LHCN-M2 (cell line): ENCODE measurements at places on chromosomes 3 and 15. TPM values are rescaled to one million over a fixed set of nuclear protein-coding genes. Genes with fewer than 3 reads are reported as not detected.

The CELF6 gene
- total RNA-seq, result 0.38 and 0.46 TPM in 2 replicates

DNA sequence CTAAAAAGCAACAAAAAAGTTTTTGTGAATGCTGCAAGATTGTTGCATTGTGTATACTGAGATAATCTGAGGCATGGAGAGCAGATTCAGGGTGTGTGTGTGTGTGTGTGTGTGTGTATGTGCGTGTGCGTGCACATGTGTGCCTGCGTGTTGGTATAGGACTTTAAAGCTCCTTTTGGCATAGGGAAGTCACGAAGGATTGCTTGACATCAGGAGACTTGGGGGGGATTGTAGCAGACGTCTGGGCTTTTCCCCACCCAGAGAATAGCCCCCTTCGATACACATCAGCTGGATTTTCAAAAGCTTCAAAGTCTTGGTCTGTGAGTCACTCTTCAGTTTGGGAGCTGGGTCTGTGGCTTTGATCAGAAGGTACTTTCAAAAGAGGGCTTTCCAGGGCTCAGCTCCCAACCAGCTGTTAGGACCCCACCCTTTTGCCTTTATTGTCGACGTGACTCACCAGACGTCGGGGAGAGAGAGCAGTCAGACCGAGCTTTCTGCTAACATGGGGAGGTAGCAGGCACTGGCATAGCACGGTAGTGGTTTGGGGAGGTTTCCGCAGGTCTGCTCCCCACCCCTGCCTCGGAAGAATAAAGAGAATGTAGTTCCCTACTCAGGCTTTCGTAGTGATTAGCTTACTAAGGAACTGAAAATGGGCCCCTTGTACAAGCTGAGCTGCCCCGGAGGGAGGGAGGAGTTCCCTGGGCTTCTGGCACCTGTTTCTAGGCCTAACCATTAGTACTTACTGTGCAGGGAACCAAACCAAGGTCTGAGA lies 4.7 kb downstream of the BHLHE40 start:
- DNase-seq, result peak; percentile 98

- no peak for DNase-seq
Measured at GRCh38 chr3:39361252-39361927, 21.8 kb upstream of the SLC25A38 start.

DNA sequence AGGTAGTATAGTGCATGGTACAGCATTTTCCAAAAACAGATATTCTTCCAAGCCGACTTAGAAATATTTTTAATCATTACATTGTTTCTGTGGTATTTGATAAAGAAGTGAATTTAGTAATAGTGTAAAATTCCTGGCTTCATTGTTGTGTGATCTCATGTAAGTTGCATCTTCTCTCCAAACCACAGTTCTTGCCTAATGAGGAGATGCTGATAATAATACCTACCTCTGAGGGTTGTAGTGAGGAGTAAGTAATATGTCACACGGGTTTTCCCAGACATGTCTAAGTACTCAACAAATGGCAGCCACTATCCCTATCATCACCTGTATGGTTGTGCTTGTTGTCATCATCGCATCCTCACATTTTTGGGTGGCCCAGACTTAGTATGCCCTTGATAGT lies 167.3 kb downstream of the SLCO3A1 start:
- no peak for DNase-seq

DNA sequence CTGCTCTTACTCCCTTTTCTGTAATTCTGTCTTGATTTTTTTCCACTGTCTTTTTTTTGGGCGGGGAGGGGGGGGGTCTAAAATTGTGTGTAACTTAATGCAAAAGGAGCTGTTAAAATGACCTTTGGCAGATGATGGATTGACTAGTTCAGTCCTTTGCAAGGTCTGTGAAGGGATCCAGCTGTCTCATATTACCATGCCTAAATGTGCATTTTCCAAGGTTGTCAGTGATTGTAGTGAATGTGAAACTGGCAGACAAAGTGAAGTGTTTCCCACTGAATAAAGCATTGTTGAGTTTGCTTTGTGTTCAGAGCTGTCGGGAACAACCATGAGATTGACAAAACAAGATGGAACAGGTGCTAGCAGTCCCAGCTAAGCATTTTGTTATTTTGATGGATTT lies 110.1 kb upstream of the SKOR1 start:
- DNase-seq, result peak; percentile 87

DNA sequence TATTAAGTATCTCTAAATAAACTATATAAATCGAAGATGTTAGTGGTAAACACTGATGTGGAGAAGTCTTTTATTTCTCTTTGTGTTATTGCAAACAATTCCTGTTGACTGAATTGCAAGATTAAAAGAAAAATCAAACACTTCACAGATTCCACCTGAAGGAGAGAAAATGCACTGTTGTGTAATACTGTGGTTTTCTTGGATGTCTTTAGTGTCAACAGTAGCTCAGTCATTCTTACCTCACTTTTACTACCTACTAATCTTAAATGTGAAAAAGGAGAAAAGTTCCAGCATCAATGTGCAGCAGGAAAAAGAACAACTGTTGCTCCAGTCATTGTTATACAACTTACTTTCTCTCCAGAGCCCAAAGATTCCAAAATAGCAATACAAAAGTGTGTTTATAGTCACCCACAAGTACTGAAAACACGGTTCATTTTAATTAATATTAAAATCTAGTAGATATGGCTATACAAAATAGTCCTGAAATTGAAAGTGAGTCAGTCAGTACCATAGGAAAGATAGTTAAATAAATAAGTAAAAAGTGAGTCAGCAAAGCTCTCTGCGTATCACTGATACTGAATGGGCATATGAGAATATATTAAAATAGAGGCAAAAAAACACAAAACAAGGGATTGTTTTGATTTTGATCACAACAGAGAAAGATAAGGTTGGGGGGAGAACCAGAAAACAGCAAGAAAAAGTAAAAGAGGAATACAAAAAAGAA lies 90.5 kb upstream of the CSPG5 start:
- peak; percentile 38 for DNase-seq

DNA sequence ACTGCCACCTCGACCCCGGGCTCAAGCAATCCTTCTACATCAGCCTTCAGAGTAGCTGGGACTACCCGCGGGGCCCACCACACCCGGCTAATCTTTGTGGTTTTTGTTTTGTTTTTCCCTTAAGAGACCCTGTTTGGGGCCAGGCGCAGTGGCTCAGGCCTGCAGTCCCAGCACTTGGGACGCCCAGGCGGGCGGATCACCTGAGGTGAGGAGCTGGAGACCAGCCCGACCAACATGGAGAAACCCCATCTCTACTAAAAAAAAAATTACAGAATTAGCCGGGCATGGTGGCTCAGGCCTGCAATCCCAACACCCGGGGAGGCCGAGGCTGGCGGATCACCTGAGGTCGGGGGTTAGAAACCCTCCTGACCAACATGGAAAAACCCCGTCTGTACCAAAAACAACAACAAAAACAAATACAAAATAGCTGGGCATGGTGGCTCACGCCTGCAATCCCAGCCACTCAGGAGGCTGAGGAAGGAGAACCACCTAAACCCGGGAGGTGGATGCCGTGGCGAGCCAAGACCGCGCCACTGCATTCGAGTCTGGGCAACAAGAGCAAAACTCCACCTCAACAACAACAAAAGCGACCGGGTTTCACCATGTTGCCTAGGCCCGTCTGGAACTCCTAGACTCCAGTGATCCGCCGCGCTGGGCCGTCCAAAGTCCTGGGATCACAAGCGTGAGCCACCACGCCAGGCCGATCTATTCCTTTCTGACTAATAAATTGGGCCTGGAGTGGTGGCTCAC lies 8.1 kb upstream of the FAN1 start:
- DNase-seq, result no peak

The C3orf62 gene
- total RNA-seq, result 0.71 and 1.3 TPM in 2 replicates

DNA sequence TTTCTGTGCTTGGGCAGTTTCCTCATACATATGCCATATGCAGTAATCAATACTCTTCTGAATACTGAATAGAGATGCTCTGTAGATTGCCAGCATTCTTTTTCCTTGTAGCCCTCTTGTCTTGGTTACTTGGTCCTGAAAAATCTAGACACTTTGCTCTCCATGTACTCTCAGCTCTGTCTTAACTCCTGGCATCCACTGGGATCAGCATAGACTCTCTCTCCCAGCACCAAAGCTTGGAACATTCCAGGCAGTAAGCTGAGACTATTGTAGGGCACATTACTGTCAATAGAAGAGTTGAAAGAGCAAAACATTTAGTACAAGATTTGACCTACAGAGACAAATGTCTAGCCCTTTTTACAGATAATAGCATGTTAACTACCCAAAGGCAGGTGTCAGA lies 1100.3 kb downstream of the TBL1XR1 start:
- no peak for DNase-seq

The DPPA4 gene
- total RNA-seq, result 0.06 and 0.13 TPM in 2 replicates

The CSPG4 gene
- 16.4 and 21.0 TPM in 2 replicates for total RNA-seq

DNA sequence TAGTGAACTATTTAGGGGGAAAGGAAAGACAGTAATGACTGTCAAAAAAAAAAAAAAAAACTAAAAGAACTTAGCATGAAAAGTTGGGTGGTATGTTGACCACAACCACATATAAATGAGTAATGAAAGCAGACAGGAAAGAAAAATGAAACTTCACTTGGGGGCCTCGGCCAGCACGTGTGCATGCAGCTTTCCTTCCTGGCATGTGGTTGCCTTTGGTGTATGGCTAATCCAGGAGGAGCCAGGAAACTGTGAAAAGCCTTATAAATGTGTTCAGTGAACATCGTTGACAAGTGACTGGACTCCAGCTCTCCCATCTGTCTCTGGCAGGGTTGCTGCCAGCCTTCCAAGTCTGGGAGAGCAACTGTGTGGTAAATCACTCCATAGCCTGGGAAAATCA lies 195.1 kb downstream of the DTWD1 start:
- DNase-seq, result peak; percentile 97

DNA sequence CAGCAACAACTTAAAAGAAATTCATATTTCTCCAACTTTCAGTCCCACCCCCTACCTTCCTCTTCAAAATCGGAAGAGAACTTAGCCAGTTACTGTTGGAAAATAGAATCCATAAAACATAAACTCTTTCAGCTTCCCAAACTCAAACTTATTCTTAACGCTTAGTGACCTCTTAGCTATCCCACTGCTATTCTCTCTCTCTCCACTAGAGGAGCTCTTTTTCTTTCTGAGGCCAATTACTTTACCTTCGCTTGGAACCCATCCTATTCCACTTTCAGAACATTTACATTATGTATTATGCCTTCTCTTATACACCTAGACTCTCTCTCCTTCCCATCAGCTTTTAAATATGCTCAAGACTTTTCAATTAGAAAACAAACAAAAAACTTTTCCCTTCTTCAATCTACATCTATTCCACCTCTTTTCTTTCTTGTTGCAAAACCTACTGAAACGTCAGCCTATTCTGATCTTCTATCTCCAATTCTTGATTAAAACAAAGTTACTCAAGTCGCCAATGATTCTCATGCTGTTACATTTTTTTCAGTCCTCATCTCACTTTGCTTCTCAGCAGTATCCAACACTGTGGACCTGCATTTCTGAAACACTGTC lies 13.4 kb upstream of the GHSR start:
- DNase-seq, result peak; percentile 33

- no peak for DNase-seq
Measured at GRCh38 chr3:126421573-126422119, 26.9 kb downstream of the CFAP100 start.

GRCh38 chr3:167772992-167773391 lies 37.5 kb downstream of the SERPINI1 start:
- DNase-seq, result no peak

The CFAP100 gene
- not detected in 2 replicates for total RNA-seq

GRCh38 chr3:10945683-10946287 lies 46.8 kb upstream of the SLC6A1 start:
- DNase-seq, result peak; percentile 27

The IL1RAP gene
- 8.0 and 8.8 TPM in 2 replicates for total RNA-seq

- DNase-seq, result no peak
Measured at GRCh38 chr3:58036293-58037032, 28.2 kb downstream of the FLNB start.

- peak; percentile 86 for DNase-seq
Measured at GRCh38 chr3:97952280-97952679, 20.0 kb downstream of the RIOX2 start.

The INSYN1 gene
- 0.19 and 0.29 TPM in 2 replicates for total RNA-seq

- peak; percentile 74 for DNase-seq
Measured at GRCh38 chr15:40263024-40263754, 19.7 kb downstream of the ANKRD63 start.

The CFAP20DC gene
- total RNA-seq, result 5.1 and 8.2 TPM in 2 replicates

- peak; percentile 55 for DNase-seq
Measured at GRCh38 chr15:99104788-99105513, at the start of gene SYNM. SYNM (plus strand) TSS chr15:99105080; CDS start chr15:99105200, 120 bp downstream.

GRCh38 chr15:81046290-81046689 lies 45.6 kb downstream of the TLNRD1 start:
- DNase-seq, result no peak

GRCh38 chr3:20646425-20646824 lies 460.4 kb upstream of the SGO1 start:
- no peak for DNase-seq

DNA sequence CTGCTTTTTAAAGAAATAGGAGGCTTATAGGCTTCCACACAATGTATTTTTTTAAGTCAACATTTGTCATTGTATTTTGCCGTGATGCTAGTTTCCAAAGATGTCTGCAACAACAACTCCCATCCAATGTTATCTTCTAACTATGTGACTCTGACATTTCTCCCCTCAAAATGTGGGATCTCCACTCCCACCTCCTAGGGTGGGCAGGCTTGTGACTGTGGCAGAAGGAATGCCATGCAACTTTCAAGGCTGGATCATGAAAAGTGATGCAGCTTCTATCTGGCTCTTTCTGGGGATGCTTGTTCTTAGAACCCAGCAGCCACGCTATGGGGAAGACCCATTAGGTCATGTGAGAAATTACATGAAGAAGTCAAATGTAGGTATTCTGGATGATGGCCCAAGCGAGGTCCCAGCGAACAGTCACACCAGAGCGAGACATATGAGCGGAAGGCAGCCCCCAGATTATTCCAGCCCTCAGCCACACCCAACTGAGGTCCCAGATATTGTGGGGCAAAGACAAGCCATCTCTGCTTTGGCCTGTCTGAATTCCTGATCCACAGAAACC lies 124.3 kb downstream of the BDH1 start:
- DNase-seq, result no peak

The NME9 gene
- total RNA-seq, result not detected in 2 replicates

The IL5RA gene
- total RNA-seq, result not detected in 2 replicates

DNA sequence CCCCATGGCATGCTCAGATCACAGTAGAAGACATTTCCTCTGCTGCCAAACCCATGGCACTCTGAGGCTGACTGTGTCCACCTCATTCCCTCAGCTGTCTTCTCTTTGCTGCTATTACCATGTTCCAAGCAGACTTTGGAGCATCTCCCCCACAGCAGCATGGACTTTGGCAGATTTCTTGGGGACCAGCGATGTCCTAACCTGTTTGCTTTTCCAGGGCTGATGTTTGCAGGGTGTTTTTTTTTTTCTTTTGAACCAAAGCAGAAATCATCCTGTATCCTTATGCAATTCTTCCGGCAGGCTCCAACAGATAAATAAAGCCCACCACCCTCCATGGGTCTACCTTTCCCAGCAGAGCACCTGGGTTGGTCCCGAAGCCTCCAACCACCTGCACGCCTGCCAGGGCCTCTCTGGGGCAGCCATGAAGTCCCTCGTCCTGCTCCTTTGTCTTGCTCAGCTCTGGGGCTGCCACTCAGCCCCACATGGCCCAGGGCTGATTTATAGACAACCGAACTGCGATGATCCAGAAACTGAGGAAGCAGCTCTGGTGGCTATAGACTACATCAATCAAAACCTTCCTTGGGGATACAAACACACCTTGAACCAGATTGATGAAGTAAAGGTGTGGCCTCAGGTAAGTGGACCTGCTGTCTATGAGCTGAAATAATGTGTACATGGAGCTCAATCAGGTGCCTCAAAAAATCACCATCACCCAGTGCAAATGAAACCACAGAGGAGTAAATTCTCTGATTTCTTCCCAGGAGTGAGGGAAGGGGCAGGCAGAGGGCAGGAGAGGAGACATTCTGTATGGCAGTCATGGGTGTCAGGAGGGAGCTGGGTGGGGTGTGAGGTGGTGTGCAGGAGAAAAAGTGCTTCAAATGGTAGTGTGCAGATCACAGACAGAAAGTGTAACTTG lies at the start of gene AHSG:
Gene AHSG, plus strand, starts transcription at position 340 of the 916 bp plus-strand sequence. Its CDS starts 82 bp downstream, at position 422.
- no peak for DNase-seq

GRCh38 chr3:165502707-165503106 lies 306.5 kb upstream of the SLITRK3 start:
- no peak for DNase-seq
